Activated CD4-positive, alpha-beta T cell treated with anti-CD3 and anti-CD28 coated beads, Interleukin-2, amount 50 U/mL, for 16 hours (primary cell): ENCODE measurements at places on chromosomes 2 and 18.

- DNase-seq, result no peak
These were observed 102.5 kb downstream of the RBM43 start for GRCh38 chr2:151159109-151159662.

- no peak for DNase-seq
These were observed 89.0 kb upstream of the TLK1 start for GRCh38 chr2:171249689-171250088.

DNA sequence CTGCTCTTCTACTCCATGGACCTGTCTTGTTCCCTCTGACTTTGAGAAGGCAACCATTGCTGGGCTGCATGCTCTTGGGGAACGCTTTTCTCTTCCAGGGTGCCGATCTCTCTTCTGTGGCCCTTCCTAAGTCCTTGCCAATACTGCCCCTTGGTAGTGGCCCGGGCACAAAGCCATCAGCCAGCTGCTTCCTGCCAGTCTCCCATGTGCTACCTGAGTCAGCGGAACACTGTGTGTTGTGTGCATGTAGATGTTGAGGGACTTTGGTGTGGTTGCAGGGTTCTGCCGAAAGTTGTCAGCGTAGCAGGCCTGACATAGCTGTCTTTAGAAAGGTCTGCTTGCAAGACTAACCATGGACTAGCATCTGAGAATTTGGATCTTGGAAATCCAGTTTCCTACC, 35.4 kb downstream of the MGAT5 start:
- DNase-seq, result peak; percentile 26

- no peak for DNase-seq
These were observed 32.5 kb downstream of the HS6ST1 start for GRCh38 chr2:128286011-128286721.

DNA sequence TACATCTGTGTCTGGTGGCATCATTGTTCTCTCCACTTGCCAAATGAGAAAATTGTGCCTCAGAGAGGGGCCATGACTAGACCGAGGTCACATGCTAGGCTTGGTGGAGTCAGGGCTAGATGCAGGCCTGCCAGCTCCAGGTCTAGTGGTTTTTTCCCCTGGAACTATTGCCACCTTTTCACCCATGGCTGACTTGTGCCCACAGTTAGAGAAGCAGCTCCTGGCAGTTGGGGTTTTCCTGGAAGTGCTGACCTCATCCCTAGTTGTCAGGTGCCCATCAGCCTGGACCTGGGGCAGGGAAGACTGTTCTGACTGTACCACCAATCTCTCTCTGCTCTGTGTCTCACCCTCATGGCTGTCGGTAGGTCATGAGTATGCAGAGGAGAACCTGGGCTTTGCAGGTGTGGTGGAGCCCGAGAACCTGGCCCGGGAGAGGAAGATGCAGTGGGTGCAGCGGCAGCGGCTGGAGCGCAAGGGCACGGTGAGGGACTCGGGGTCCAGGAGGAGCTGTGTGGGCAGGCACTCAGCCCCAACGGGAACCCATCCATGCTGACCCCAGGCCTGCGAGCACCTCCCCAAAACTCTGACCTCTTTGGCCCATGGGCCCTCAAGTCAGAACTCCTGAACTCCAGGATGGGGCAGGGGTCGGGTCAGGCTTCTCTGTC, 12.4 kb upstream of the CATIP start:
- DNase-seq, result no peak

- DNase-seq, result no peak
These were observed 9.1 kb upstream of the GPD2 start for GRCh38 chr2:156427074-156427473.
